ENCODE measurements at places on chromosomes 7 and 10.

- peak; percentile 3 for DNase-seq
These were observed 46.1 kb downstream of the MYL10 start for GRCh38 chr7:101582971-101583370.

- DNase-seq, result peak; percentile 62
These were observed 127.8 kb downstream of the ICA1 start for GRCh38 chr7:8134089-8134733.

DNA sequence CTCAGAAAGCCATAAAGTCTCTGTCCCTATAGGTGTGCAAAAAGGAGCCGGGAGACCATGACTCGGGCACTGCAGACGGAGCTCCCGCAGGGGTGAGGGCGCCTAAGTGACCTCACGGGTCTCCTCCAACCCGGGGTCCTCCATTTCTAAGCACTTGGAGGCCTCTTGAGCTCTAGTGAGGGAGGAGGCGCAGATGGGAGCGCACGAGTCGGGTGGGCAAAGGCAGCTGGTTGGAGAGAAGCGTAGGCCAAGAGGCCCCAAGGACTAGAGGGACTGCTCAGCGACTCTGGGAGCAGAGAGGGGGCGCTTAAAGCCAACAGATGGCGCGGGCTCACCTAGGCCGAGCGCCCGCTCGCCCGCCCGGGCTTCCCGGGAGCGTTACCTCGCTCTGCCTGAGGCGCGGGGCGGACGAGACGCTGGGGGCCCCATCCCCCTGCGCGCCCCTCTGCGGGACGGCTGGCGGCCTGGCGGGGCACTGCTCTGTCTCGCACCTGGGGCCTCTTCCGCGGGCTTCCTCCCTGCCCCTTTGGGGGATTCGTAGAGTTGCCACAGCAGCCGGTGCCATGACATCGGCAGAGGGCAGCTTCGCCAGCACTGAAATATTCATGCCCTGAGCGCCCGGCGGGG lies 523 bp upstream of the CDH23 start:
- peak; percentile 56 for DNase-seq

- DNase-seq, result no peak
These were observed 9.3 kb downstream of the TFEC start for GRCh38 chr7:116021237-116021636.

DNA sequence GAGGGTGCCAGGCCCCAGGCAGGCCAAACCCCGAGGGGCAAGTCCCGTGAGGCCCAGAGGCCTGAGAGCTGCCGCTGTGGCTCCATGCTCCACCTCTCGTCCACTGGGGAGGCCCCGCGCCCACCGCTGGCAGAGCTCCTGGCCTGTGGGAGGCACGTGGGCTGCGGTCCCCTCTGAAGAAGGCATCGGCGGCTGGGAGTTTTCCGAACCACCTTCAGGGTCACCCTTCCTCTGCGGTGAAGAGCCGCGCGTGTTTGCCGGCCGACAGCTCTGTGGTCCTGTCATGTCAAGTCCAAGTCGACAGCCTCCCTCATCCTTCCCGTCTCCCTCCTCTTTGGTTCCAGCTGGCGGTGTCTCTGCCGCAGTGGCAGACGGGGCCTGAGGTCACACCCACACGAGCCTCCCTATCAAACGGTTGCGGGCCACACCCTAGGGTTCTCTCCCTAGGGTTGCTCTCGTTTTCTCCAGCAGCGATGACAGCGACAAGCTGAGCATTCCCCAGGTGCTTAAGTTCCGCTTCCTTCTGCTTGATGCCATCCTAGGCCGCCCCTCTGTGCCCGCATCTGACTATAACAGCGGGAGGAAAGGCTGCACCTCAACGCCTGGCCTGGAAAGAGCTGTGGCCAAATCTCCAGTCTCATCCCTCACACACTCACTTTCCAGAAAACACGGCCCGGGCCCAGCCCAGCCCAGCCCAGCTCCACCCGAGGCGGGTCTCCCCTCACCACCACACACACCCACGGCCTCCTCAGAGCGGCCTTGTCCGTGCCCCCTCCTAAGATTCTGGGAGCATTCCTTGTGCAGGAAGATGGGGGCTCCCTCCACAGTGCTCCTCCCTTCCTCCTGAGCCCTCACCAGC lies 185.0 kb downstream of the ELFN1 start:
- DNase-seq, result no peak

DNA sequence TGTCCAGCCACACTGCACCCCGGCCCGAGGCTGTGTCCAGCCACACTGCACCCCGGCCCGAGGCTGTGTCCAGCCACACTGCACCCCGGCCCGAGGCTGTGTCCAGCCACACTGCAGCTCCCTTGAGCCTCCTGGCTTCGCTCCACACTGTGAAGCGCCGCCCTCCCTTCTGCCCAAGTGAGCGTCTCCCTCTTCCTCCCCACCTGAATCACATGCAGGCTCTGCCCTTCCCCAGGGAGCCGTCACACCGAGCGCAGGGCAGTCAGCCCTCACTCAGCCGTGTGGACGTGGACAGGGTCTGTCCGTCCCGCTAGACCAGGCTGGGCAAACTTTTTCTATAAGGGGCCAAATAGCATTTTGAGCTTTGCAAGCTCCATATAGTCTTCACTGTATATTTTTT lies 27.6 kb downstream of the CFAP46 start:
- no peak for DNase-seq

GRCh38 chr7:84524714-84525694 lies 330.4 kb upstream of the SEMA3A start:
- no peak for DNase-seq

DNA sequence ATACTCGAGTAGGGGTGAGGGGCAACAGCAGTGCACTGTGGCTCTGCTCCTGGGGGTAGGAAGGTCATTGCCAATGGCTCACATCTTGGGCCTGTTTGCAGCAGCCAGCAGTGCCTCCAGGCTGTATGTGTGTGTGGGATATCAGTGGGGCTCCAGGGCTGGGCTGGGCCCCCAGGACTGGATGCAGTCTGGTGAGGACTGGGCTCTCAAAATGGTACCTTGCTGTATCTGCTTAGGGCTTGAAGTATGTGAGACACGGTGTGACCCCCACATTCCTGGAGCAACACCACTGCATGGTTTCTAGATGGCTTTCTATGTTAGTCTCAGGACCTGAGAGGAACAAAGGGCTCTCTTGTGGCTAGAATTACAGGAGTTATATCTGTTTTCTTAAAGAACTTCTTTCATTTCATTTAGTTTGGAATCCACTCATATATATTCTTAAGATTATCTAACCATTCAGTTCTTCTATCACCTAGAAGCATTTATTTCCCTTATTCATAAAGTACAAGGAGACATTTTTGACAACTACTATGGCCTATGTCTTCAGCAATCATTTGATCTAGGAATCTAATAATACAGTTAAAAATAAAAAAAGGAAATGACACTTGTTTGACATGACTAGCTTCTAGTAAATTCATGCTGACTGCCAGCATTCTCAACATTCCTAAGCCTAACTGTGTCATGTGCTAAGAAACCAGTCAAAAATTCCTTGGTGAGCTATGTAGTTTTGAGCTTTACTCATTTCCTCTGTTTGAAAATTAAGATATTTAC lies 443.2 kb upstream of the SEMA3A start:
- no peak for DNase-seq

DNA sequence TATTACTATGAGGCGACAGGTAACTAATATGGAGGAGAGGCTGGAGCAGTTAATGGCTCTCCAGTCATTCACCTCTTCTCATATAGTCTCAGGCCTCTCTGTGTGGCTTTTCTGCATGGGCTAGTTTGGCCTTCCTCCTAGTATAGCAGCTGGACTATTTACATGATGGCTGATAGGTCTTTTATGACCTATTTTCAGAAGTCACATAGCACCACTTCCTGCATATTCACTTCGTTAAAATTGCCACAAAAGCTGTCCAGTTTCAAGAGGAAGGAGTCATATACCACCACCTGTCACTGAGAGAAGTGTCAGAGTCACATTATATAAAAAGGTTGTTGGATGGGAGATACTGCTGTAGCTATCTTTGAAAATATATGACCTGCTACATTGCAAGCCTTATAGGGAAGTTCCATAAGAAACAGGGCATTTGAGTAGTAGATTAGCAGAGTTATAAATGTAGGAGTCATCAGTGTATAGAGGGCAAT lies 8.0 kb upstream of the DMTF1 start:
- DNase-seq, result peak; percentile 34

GRCh38 chr10:46267132-46267985 lies 19.4 kb upstream of the ANTXRL start:
- no peak for DNase-seq

GRCh38 chr7:14270099-14270498 lies 280.6 kb upstream of the ETV1 start:
- DNase-seq, result no peak

GRCh38 chr7:20307119-20307518 lies 23.6 kb upstream of the ITGB8 start:
- DNase-seq, result peak; percentile 30

GRCh38 chr10:101818872-101819633 lies 809 bp upstream of the OGA start:
- DNase-seq, result no peak

All from GM10248 (cell line).